ENCODE measurements at places on chromosomes 1 and 21. TPM values are rescaled to one million over a fixed set of nuclear protein-coding genes. Genes with fewer than 3 reads are reported as not detected.
A peak's percentile ranks its signal among the peaks of the same experiment; 100 is the strongest.

PKNOX1 gene
- 14.2 TPM for total RNA-seq

RAB3GAP2 gene
- total RNA-seq: 49.1 TPM

TNFRSF18 gene
- total RNA-seq: not detected

CLCA1 gene
- total RNA-seq: not detected

SPRR2A gene
- total RNA-seq: not detected

KCNE1 gene
- 0.44 TPM for total RNA-seq

- DNase-seq: no peak
Observed at GRCh38 chr1:39829791-39830533, 41.3 kb upstream of the BMP8B start.

DNA sequence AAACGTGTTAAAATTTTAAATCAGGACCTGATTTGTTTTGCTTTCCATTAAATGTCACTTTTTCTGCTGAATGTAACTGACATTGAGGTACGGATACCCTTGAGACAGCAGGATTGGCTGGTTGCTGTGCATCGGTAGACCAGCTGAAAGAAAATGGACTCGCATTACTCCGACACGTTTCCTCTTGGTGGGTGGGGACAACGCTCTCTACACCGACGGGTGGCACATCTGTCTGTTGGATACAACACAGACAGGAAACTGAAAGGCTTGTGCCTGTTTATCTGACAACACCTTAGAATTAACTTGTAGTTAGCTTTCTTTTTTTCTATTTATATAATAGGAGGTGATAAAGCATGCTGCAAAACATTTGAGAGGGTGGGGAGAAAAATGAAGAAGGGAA lies 19.4 kb downstream of the PRPF38A start:
- DNase-seq: no peak

DNA sequence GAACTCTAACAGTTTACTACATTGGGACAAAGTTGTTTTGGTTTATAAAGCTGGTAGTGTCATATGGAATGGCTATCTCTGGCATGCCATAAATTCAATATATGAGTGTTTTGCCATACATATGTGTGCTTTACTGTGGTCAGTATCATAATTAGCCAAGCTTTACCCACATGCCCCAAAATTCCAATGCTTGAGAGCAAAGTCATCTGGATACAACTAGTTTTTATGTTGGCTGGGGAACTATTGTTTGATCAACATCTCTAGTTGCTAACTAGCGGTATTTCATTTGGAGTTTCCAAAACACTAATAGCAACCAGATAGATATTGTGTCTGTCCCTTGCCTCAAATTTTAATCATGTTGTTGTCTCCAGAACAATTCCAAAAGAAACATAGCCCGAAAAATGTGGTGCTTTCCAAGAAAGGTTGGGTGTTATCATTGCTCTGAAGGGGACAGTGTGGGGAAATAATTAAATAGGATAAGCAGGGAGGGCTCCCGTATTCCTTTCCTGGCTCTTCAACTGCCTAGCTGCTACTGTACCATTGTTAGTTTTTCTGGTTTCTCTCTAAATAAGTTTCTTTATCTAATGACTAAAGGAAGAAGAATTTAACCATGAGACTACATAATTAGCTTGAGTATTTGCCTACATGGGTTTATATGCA lies 136.1 kb downstream of the TGFB2 start:
- no peak for DNase-seq

DNA sequence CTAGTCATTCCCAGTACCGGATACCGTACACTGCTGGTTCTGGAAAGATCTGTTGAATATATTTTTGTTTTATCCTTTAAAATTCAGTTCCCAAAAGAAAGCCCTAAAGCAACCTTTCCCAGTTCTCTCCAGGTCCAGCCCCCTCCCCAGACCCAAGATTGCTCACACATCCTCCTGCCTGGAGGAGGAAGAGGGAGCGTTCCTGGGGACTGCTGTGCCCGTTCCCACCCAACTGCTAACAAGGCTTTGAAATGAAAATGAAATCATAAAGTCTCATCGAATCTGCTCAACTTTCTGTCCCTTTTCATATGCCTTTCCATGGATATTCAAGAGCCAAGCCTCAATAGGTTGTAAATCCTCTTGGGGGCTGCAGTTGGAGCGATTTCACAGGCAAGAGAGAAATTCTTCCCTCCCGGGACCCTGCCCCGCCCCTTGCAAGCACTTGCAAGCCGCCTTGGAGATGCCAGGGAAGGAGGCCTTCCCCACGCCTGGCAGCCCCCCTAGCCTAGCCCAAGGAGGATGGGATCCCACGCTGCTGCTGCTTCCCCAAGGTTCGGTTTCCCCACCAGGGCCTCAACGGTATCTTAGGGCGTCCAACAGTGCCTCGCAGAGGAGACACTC lies 113.2 kb upstream of the CACHD1 start:
- no peak for DNase-seq

DNA sequence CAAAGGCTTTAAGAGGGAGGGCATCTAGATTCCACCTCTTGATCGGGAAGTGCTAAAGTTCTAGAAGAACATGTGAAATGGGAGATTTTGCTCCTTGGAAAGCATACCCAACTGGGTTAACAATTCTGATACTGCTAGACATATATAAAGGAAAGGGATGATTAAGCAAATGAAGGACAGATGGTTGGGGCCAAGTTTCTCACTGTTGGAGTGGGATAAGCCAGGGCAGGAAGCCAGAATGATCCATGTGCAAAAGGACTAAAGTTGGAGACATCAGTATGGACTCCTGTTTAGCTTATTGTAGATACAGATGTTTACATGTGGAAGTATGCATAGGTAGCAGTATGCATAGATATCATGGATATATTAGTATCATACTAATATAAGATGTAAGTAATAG lies 16.8 kb downstream of the PLA2G5 start:
- no peak for DNase-seq

GRCh38 chr1:30516485-30516858 lies 206.9 kb downstream of the MATN1 start:
- peak; percentile 65 for DNase-seq

DNA sequence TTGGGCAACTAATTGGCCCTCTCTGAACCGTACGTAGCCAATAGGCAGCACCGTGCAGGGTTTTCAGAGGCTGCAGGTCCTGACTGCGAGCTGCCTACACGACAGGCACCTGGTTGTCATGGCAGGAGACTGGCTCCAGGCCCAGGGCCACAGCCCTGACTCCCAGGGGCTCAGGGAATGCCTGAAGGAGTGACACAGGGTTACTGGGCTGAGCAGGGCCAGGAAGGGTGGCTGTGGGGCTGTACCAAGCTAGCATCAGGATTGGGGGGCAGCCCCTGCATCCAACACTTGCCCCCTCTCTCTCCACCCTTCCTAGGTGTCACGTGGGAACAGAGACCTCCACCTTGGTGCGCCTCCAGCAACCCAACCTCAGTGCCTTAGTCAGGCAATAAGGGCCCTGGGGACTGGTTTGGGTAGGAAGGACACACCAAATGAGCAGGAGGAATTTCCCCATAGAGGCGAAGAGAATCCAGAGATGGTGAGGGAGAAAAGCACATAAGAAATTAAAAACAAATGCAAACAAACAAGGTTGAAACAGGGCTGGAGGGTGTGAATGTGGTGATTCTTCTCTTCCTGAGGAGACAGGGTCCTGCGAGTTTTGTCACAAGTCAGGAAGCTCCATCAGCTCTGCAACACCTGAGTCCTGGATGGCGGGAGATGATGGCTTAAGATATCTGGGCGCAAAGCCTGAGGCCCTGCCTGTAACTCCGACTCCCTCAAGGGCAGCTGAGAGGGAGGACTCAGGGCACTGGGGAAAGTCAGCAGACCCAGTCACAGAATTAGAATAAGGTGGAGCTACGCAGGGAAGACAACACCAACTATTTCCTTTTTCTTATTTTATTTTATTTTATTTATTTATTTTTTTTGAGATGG lies 19.7 kb upstream of the RNU1-4 start:
- no peak for DNase-seq

All from osteocyte (in vitro differentiated cells).